Left ventricle myocardium superior (tissue), 1 donor: ENCODE measurements at places on chromosomes 7 and 10. TPM values are rescaled to one million over a fixed set of nuclear protein-coding genes. Genes with fewer than 3 reads are reported as not detected.

The GOLGA7B gene
- not detected for total RNA-seq

The AQP1 gene
- total RNA-seq = 323 TPM

The ITGA8 gene
- total RNA-seq = 0.82 TPM

The TMEM139 gene
- total RNA-seq = 20.3 TPM

The NEUROD6 gene
- not detected for total RNA-seq

The ICA1 gene
- 51.0 TPM for total RNA-seq

The PLEKHS1 gene
- not detected for total RNA-seq

The OR13A1 gene
- not detected for total RNA-seq

The MACROH2A2 gene
- 15.2 TPM for total RNA-seq

The KCND2 gene
- 0.07 TPM for total RNA-seq

The TMEM178B gene
- 38.2 TPM for total RNA-seq

The PRSS37 gene
- total RNA-seq = not detected

- DNase-seq = no peak
Observed at GRCh38 chr10:1581189-1581588, 156.1 kb downstream of the ADARB2 start.

GRCh38 chr10:124152139-124153022, 59.0 kb upstream of the CHST15 start:
- peak; percentile 61 for DNase-seq

GRCh38 chr10:116704926-116705325, 37.4 kb downstream of the HSPA12A start:
- DNase-seq = no peak

- no peak for DNase-seq
Observed at GRCh38 chr7:125670926-125671572, 741.4 kb upstream of the POT1 start.

DNA sequence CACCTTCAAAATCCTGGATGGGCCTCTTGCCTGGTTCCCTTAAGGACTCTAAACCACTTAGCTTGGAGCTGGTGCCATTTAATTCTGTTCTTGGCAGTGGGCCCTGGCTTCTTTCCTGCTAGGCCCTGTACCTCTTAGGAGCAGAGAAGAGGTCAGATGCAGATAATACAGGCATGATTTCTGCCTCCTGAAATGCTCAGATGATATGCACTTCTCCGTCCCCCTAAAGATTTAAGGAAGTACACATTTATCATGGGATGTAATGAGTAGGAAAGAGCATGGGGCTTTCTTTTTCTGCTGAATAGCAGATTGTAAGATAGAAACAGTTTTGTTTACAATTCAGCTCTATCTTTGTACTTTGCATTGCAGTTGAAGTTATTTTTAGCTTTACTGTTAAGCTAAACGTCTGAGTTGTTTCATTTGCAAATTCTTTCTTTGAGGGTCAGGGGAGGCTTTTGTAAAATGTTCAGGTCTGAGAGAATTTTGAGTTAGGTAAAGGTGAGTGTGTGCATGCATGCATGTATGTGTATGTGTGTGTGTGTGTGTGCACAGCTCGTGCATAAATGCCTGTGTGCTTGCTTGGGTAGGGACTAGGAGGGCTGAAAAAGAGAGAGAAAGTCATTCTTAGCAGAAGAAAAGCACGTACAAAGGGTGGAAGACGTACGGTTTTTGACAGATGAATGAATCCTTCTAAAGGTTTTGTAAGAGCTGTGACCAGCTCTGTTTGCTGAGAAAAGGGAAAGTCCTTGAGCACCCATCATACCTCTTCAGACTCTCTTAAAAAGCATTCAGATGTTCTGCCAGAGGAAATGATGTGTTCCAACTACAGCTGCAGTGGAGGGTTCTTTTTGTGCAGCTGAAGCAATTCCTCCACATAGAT, 364.2 kb downstream of the AUTS2 start:
- peak; percentile 69 for DNase-seq

DNA sequence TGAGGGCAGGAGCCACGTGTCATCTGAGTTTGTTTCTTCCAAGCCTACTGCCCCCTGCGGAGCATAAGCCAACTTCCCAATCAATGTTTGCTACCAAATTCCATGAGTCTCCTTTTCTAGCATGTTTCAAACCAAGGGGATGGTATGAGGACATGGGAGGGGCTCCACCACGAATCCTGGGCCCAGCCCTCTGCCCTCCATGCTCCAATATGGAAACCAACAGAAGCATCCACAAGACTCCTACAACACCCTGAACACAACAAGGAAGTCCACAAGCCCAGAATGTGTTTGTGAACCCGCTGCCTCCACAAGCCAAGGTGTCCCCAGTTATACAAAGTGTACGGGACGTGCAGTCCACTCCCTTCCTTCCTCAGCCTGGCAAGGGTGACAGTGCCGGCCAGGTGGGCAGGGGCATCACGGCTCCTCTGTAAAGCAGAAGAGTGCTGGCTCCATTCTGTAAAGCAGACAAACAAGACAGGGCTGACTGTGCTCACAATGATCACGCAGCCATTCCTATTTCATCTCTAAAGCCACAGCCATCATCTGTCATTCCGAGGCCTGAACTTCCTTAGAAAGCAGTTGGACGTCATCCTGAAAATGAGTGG, 466.1 kb downstream of the PTPRN2 start:
- no peak for DNase-seq

DNA sequence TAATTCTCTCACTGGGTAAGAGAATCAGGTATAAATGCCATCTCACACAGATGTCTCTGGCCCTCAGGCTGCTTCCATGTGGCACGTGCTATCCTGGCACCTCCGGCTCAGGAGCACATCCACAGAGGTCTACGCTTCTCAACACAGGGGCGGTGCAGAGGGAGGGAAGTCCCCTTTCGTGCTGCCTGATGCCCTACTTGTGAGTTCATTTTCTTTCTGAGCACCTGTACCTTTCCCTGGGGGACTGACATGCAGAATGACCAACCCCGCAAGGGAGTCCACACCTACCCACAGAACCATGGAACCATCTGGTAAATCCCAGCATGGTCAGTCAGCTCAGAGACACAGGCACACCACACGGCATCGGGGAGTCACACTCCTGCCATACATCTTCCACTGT, 99.0 kb upstream of the SAMD8 start:
- no peak for DNase-seq

DNA sequence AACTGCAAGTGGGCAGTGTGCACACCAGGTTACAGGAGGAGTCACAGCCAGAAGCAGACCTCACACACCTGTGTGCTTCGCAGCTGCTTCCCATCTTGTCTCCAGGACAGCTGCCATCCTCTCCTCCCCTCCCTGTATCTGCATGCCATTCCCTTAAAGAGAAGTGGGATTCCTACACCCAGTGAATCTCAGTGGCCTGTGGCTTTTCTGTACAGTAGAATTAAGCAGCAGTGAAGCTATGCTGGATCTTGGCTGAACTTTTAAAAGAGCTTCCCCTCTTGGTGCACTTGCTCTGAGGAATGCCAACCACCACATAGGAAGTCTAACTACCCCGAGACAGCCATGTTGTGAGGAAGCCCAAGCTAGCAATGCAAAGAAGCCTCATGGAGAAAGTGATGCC, 236.5 kb upstream of the ZMIZ1 start:
- DNase-seq = no peak

- DNase-seq = no peak
Observed at GRCh38 chr10:110109511-110109910, 97.9 kb upstream of the MXI1 start.

DNA sequence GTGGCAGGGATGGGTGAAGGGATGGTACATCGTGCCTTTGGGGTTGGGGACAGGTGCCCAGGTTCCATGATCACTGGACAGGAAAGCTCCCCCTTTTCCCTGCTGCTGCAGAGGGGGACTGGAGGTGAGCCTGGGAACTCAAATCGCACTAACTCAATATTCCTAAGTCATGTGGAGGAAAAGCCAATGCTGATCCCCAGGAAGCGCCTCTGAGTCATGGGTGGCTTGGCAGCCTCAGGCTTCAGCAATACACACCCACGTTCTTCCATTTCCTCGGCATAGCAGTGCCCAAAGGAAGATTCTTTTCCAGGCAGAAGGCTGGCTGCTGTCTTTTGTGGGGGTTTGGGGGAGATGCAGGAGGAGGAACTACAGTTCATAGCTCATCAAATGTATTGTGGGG, 165.8 kb downstream of the CCDC3 start:
- DNase-seq = no peak

GRCh38 chr7:151087245-151088018, 1.2 kb downstream of the AGAP3 start:
- DNase-seq = peak; percentile 87

GRCh38 chr7:155410431-155410830, 47.5 kb upstream of the EN2 start:
- DNase-seq = no peak

DNA sequence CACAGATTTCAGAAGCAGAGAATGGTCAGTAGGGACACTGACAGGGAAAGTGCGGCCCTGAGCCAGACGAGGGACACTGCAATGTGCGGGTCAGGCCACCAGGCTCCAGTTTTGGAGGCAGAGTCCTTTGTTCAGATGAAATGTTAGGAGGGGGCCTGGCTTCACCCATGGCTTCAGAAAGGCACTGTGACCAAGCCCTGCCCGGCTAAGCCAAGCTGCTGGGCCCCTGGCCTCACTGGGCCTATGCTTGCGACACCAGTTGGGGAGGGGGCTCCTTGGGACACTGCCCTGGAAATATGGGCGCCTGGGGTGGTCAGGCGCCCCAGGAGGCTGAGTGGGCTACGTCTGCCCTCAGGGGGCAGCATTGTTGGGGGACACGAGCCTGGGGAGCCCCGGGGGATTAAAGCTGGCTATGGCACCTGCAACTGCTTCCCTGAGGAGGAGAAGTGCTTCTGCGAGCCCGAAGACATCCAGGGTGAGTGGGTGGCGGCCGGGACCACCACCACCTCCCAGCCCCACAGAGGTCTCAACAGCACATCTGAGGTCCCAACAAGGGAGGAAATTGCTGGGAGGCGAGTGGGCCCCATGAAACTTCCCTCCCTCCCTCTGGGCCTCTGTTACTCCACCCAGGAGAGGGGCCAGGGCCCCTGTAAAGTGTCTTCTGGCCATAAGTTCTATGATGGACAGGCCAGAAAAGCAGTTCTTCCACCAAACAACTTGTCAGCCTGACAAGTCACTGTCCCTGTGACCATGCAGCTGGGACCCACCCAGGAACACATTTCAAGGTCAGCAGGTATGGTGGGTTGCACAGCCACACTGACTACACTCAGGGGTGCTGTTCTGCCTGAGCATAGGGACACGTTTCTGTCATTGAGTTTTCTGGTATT, 24.8 kb upstream of the CSGALNACT2 start:
- no peak for DNase-seq

- DNase-seq = no peak
Observed at GRCh38 chr7:32390210-32390609, 100.0 kb downstream of the LSM5 start.

DNA sequence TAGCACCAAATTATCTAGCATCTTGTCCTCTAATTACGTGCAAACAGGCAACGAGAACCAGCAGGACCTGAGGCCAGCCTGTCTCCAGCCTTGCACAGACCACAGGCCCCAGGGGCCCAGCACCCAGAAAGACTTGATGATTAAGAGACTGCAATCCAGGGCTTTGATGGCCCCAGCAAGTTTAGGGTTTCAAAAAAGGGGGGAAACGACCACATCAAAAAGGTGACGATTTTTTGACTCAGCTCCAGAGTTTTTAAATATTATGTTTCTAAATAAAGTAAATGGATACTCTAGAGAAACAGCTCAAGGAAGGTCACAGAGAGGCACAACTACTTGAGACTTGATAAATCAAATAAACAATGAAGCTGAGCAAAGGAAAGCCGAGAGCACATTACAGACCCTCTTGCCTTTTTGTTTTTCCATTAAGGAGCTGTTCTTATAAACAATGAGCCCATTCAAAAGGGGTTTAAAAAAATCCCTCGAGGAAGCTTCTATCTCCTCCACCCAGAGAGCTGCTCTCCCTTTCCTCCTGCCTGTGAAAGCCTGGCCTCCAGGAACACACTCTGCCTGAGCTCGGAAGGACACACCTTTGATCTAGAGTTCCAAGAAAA, 44.1 kb downstream of the GLI3 start:
- no peak for DNase-seq

- no peak for DNase-seq
Observed at GRCh38 chr7:70298780-70299471, 700.7 kb downstream of the AUTS2 start.

DNA sequence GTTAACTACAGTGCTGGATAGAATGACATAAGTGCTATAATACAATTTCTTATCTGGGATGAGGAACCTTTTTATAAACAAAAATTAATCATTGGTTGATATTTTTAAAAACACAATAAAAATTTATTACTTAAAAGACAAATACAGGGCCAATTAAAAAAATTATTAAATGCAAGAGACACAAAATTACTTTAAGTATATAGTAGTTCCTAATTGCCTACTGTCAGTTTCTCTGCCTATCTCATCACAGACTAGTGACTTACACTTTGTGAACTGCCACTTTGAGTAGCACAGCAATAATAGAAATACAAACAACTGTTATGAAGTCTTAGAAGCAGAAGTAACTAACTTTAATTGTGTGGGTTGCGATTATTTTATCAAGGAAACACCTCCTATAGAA, 8.4 kb downstream of the TES start:
- DNase-seq = no peak

DNA sequence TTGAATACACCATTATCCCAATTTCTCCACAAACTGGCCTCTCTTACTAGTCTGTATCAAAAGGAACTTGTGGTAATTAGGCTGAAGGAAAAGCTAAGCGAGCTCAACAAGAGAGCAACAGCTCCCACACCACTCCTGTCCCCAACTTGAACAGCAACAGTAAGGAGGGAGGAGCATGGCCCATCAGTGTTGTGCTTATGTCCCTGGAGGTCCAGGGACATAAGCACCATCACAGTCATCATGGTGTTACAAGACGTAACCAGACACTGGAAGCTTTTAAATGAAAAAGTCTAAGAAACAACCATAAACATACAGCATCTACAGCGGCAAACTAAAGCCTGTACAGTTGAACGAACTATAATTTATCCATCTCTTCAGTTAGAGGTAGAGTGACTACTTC, 989 bp downstream of the ERLIN1 start:
- no peak for DNase-seq

DNA sequence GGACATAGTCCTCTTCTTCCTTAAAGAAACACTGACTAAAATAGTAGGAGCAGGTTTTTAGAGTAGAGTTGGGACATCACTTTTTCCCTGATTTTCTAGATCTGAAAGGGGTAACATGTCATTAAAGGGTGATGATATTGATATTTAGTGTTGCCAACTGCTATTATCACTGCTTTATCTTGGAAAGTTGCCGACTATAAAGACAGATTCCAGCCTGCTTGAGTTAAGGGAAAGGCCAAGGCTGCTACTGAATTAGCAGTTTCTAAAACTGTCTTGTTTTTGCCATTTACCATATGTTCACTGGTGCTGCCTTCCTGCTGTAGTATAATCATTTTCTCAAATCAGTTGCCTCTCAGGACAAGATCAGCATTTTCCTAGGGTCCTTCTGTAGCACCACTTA, 29.7 kb downstream of the AP3M1 start:
- DNase-seq = no peak
